ENCODE measurements at places on chromosomes 12 and 14.

DNA sequence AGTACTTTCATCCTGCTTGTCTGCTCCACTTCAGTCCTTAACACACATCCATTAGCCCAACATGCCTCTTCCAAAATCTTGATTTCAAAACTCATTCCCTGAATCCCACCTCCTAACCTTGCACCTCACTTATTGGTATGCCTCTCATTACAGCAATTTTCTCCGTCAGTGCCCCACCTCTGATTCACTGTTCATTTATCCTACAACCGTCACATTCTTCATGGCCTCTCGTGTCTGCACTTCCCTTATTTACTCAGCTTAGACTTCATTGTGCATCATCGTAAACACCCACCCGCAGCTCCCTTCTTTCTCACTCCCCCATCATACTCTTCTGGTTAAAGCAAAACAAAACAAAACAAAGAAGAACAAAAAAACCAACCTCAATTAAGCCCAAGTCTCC is 160.6 kb upstream of the HMGA2 start:
- DNase-seq: no peak

DNA sequence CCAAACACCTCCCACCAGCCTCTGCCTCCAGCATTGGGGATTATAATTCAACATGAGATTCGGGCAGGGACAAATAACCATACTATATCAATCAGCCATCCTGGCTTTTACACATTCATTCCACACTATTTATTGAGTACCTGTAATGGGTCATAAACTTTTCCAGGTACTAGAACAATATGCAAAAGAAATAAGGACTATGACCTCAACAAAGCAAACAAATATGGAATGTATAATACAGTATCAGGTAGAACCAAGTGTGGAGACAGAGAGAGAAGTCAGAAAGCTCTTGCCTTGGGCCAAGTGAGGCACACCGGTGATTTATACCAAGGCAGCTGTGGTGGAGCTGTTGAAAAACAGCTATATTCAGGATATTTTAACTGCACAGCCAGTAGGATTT is 116.3 kb downstream of the TSPAN8 start:
- DNase-seq: no peak

GRCh38 chr12:113980537-113981337 is 14.6 kb upstream of the RBM19 start:
- DNase-seq: peak; percentile 55

DNA sequence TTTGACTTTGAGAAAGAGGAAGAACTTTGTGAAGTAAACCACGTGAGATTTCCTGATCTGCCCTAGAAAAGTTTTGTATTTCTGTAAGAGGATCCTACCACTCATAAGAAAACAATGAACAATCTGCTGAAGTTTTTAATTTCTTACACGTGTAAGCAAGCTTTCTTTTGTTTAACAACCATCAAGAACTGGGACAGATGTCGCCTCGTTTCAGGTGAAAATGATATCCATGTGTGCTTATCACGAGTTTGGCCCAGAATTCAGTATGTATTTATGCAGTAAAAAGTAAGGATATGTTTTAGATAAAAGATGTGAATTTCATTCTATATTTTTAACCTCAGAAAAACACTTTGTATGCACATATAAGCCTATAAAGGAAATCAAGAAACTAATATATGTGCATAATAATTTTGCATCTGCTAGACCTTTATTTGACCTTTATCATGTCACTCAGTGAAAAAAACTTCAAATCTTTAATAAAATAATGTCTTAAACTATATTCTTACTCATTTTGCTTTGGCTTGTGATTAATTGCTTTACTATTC is 56.9 kb upstream of the DHRS4 start:
- DNase-seq: no peak

DNA sequence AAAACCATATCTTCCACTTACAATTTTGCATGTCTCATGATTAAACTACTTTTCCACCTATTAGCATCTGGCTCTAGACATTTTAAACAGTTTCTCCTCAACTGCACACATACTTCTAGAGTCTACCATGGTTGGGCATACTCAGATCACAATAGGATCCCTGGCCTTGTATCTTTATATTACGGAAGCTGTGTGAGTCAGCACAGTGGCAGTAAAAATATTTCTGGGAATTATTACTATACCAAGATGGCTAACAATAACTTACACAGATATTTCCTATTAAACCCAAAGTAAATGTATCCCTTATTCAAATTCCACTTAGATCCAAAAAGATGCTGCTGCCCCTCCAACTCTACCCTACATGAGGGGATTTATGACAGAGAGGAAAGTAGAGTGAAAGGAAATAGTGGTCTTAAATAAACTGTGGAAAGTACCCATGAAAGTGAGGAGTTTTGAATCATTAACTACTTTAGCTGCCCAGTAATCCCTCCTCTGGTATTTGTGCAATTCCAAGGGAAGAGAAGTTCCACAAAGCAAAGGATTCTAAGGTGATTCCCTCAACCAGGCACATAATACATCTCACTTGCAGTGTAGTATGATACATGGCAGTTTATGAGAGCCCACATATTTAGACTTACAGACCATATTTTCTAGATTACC is 14.0 kb upstream of the CPSF6 start:
- no peak for DNase-seq

- no peak for DNase-seq
These were observed 113.3 kb downstream of the CALM1 start for GRCh38 chr14:90510159-90510558.

- no peak for DNase-seq
These were observed 130.8 kb upstream of the PTPRQ start for GRCh38 chr12:80313209-80313608.

DNA sequence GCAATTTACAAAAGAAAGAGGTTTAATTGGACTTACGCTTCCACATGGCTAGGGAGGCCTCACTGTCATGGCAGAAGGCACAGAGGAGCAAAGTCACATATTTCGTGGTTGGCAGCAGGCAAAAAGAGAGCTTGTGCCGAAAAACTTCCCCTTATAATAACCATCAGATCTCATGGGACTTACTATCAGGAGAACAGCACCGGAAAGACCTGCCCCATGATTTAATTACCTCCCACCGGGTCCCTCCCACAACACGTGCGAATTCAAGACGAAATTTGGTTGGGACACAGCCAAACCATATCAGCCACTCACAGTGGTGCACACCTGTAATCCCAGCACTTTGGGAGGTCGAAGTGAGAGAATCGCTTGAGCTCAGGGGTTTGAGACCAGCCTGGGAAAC is 68.5 kb downstream of the FBXL14 start:
- DNase-seq: no peak

Measured in endothelial cell (in vitro differentiated cells).